GOT3 (cell line): ENCODE measurements at places on chromosomes 6 and 20.

DNA sequence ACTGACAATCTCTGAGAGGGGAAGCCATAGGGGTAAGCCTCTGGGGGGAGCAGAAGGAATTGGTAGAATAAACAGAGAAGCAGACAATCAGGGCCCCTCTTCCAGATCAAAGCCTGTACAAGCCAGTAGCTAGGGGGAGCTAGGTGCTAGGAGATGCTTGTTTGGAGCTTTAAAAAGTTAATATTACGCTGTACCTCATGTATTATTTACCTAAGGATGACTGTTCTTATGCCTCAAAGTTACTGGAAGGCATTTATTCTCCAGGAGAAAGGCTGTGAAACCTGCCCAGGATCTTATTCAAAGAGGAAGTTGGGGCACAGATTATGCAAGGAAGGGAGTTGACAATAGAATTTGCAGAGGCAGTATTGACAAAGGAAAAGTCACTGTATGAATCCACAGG lies 111.8 kb upstream of the SLC35F1 start:
- DNase-seq: no peak

- no peak for DNase-seq
Observed at GRCh38 chr6:126665551-126665950, 325.6 kb downstream of the CENPW start.

- no peak for DNase-seq
Observed at GRCh38 chr20:24490598-24490997, 21.2 kb downstream of the SYNDIG1 start.

DNA sequence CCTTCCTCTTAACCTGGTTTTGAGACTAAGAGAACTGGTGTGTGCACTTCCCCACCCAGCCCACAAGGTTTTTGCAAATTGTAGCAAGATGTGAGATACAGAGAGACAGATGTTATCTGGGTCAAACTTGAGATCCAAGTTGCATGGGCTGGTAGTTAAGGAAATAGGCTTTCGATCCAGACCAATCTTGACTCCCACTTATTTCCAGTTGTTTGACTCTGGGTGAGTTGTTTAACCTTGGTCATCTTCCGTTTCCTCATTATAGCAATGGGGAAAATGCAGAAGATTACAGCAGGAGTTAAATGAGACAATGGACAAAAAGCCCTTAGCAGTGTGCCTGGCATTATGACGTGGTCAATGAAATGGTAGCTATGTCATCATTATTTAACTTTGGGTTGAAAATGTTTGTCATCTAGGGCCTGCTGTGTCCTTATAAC lies 1.7 kb downstream of the SNX21 start:
- DNase-seq: no peak

GRCh38 chr20:22223236-22223635 lies 361.1 kb downstream of the FOXA2 start:
- DNase-seq: no peak

GRCh38 chr6:43454696-43455530 lies 435 bp downstream of the DLK2 start:
- DNase-seq: no peak

DNA sequence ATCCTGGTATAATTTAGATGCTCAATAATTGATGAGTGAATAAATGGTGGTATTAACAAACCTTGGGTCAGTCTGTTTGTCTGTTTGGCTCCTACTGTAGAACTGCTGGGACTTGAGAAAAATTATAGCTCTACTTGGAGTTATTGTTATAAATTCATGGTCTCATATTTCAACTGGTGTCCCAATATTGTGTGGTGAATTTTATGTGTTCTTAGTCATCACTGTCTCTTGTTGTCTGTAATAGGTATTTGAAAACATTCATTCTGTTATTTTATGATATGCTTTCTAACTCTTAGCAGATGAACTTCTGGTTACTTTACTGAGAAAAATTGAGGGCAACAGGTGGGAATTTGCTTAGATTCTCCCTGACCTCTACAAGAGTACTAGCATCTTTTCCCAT lies 221.4 kb downstream of the CDKAL1 start:
- no peak for DNase-seq

- DNase-seq: no peak
Observed at GRCh38 chr20:59151820-59152219, 11.8 kb upstream of the ZNF831 start.

DNA sequence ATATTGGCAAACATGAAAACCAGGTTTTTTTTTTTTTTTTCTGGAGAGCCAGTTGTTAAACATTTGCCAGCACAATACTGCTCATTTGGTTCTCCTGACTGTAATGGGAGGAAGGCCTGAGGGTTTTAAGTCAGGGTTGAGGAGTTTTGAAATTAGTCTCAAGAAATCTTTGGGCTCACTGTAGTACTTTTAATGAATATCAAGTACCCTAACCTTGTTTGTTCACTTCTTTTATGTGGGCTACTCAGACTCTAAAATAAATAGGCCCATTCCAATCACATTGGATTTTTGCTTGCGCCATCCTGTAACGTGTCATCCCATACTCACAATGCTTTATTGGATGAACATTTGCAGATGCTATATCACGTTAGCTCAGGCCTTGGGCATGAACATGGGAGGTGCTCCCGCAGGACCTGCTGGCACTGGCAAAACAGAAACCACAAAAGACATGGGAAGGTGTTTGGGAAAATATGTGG lies 146.9 kb downstream of the DNAH8 start:
- no peak for DNase-seq
